Dorsolateral prefrontal cortex (tissue), 122 donors: ENCODE measurements at places on chromosomes 5 and 9. TPM values are rescaled to one million over a fixed set of nuclear protein-coding genes. Genes with fewer than 3 reads are reported as not detected.

The TLE1 gene
- 44.4 TPM for total RNA-seq

The SLCO6A1 gene
- not detected for total RNA-seq

The SLC46A2 gene
- 0.59 TPM for total RNA-seq

The RHOBTB3 gene
- 138 TPM for total RNA-seq

The TMEM8B gene
- total RNA-seq, result 70.0 TPM

The PCSK1 gene
- total RNA-seq, result 89.9 TPM

The HAPLN1 gene
- 3.6 TPM for total RNA-seq

The HK3 gene
- total RNA-seq, result 0.85 TPM

The DMRT3 gene
- 1.0 TPM for total RNA-seq

The TYRP1 gene
- total RNA-seq, result 1.3 TPM
